ENCODE measurements at places on chromosomes 3 and 15. TPM values are rescaled to one million over a fixed set of nuclear protein-coding genes. Genes with fewer than 3 reads are reported as not detected.

- peak; percentile 50 for DNase-seq
Measured at GRCh38 chr15:66773129-66773873, 71.3 kb downstream of the SMAD6 start.

GRCh38 chr3:125433611-125434041 lies 58.5 kb upstream of the ZNF148 start:
- DNase-seq: no peak

DNA sequence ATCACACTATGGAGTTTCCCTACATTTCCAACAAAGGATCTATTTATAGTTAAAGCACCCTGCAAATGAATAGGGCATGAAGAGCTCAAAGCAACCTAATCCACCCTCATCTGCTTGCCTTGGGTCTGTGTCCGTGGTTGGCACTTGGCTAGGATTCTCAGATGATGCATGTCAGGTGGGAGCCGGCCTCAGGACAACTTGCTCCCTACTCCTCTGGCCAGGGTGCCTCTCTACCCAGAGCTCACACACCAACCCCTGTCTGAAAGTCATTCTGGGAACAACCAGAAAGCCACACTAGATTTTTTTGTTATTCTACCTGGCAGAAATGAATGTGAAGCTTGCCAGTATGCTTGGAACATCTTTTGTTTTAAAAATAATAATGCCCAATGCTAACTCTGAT lies 13.2 kb downstream of the ARHGEF3 start:
- DNase-seq: no peak

MAP3K13 gene
- total RNA-seq: 13.2 TPM

ITIH4 gene
- 0.19 TPM for total RNA-seq

- DNase-seq: no peak
Measured at GRCh38 chr3:49416867-49417266, 4.6 kb downstream of the TCTA start.

NECTIN3 gene
- 57.7 TPM for total RNA-seq

DNA sequence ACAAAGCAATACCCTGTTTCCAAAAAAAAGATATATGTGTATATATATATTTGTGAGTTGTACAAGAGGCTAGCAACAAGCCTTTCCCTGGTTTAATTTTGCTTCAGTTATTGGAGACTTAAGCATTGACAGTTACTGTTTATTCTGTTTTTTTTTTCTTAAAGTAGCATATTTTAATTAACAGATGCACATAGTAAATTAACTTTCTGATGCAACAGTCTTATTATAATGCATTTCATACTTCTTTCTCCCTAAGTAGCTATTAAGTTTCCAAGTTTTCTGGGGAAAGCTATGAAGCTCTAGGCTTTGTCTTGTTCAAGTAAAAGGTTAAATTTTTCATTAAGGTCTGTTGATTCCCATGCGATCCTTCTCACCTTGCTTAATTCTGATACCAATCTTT lies 17.9 kb downstream of the PRKCI start:
- no peak for DNase-seq

- DNase-seq: no peak
Measured at GRCh38 chr3:118912188-118912587, 122.5 kb downstream of the IGSF11 start.

- DNase-seq: peak; percentile 2
Measured at GRCh38 chr3:62109534-62109933, 263.8 kb downstream of the FEZF2 start.

DNA sequence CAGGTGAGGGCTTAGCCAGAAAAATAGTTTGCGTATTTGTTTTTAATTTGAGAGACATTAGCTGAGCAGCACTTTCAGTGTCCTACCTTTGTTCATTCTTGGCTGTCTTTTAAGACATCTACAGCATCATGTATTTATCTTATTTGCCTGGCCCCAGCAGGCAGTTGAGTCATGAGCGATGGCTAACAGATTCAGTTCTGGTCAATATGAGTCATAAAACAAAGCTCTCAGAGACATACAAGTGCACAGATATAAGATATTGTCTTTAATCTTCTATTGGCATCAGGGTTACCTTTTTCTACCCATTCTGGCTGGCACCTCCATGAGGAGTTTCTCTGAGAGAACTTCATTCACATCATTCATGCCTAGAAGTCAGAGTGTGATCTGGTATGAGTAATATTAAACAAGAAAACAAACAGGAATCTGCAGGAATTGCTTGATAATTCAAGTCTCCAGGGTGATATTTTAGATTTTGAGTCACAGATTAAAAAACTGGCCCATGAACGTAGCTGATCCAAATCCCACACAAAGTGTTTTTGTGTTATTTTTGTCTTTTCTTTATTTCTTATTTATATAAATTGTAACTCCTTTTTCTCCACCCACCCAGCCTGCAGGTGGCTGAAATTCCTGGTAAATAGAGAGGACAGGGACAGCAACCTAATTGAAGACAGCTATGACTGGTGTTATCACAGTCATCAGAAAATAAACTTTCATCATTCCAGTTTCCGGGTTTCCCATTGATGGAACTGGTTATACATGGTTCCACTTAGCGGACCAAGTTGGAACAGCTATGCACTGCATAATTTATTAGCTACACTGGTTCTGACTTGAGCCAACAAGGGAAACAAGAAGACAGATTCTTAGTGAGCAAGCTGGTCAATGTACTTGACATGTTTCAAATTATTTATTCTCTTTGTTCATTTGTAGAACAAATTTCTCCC lies 47.3 kb downstream of the PLSCR2 start:
- no peak for DNase-seq

NME9 gene
- total RNA-seq: not detected

DNA sequence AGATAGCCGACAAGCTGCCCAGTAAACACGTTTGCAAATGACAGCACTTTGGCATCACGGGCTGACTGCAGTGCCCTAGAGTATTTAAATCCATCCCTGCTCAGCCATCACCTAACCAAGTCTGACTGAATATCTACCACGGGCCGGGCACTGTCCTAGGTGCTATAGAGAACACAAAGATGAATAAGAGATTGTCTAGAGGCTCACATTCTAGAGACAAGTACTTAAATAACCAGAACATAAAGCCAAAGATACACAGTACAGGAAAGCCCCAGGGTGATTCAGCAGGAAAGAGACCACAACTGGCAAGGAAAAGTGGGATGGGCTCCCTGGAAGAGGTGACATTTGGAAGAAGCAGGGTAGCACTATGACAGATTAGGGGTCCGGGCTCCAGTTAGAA lies 103.5 kb downstream of the MYLK start:
- no peak for DNase-seq

KIF15 gene
- 21.2 TPM for total RNA-seq

GRCh38 chr3:177833332-177833731 lies 636.0 kb upstream of the TBL1XR1 start:
- DNase-seq: peak; percentile 77

PRSS50 gene
- not detected for total RNA-seq

DNA sequence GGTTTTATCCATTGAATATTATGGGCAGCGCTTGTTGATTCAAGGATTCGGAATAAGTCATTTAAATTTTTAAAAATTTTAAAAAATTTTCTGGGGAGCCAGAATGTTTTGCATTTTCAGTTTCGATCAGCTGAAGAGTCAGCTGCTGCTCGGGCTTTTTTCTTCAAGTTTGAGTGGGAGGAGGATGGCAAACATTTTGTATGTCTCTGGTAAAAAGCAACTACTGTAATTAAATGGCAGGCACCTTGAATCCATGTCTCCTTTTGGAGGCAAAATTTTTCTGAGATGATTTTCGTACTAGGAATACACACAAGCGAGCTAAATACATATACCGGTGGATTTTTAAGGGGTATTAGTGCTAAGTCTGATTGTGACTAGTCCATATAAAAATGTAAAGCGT lies 612 bp downstream of the C3orf38 start:
- DNase-seq: peak; percentile 39

- DNase-seq: no peak
Measured at GRCh38 chr15:97691799-97692198, 268.7 kb upstream of the ARRDC4 start.

- DNase-seq: no peak
Measured at GRCh38 chr3:43522727-43523362, 99.0 kb downstream of the ANO10 start.

ADAMTS17 gene
- 0.33 TPM for total RNA-seq

- no peak for DNase-seq
Measured at GRCh38 chr3:28564211-28564610, 215.6 kb upstream of the AZI2 start.

EOMES gene
- total RNA-seq: not detected

DNA sequence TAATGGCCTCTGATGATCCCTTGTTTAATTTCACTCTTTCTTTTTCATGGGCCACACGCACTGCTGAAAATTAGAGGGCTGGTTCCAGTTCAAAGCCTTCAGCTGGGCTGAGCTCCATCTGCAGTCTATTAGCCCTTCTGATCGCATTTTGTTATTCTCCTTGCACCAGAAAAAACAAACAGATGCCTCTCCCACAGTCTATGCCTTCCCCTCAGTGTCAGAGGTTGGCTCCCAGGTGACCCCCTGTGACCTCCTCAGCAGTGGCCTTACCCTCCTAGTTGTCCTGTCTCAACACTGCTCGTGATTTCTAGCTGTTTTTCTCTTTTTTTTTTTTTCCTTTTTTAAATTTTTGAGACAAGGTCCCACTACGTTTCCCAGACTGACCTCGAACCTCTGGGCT lies 77.1 kb upstream of the PRTG start:
- DNase-seq: no peak

DNA sequence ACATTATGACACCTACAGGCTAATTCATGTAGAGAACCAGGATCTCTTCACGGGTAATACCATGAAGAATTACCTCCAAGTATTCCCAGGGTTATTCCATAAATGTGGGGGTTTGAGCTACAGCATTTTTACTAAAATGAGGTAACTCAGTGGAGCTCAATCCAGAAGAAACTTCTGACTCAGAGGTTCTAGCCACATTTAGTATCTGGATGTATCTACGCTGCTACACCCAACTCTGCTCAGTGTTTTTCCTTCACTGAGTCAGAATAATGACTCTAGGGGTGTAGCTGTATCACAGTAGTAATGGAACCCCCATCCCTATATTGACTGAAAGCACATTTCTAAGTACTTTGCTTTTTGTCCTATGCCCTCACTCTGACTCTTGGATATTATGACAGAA lies 52.4 kb downstream of the COPS2 start:
- DNase-seq: no peak

DNA sequence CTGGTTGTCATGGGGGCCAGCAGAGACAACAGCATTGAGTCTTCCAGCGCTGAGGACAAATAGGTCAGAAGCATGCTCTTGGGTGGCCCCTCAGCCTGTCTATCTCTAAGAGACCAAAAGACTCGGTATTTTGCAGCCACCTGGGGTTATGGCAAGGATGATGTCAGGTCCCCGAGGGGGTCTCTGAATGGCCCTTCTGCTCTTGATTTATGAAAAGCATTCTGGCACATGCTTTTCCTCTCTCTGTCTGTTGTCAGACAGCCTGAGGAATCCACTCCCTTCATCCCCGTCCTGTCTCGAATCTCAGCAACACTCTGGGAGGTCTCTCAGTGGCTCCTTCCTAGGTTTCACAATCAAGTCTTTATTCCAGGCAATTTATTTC lies 156.6 kb upstream of the RGMA start:
- DNase-seq: no peak

- DNase-seq: peak; percentile 68
Measured at GRCh38 chr3:126522363-126522788, 1.6 kb upstream of the CHST13 start.

DNA sequence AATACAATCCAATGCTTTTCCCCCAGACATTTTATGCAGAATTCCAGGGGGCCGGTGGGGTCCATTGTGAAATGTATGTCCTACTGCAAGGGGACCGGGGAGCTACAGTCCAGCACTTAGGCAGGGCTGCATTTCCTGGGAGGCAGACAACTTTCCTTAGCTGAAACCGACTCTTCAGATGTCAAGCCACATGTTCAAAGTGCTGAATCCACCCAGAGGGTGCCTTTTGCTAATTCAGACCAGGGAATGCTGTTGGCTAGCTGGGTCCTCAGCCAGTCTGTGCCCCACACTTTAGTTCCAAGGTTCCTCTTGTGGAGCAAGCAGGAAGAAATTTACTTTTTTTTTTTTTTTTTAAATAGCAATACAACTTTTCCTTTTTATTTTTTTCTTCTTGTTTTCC lies 219.5 kb upstream of the LRTM1 start:
- no peak for DNase-seq

SUCNR1 gene
- not detected for total RNA-seq
